ENCODE measurements at places on chromosomes 13 and 19.

DNA sequence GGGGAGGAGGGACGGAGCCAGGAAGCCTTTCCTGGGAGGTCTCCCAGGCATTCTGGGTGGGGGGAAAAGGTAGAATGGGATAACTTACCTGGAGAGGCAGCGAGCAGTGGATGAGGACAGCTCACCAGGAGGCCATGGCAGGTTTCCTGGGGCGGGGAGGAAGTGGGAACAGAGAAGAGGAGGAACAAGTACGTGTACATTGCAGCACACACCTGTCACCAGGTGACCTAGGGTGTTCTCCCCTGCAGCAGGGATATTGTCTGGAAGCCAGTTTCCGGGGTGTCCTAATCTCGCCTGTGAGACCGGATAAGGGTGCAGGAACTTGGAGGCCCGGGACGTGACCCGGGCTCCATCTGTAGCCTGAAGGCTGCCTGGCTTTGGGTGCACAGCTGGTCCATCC, at the start of gene FUT3:
Gene FUT3 (minus strand): TSS at position 148 of the 400 bp plus-strand sequence.
- DNase-seq: no peak

DNA sequence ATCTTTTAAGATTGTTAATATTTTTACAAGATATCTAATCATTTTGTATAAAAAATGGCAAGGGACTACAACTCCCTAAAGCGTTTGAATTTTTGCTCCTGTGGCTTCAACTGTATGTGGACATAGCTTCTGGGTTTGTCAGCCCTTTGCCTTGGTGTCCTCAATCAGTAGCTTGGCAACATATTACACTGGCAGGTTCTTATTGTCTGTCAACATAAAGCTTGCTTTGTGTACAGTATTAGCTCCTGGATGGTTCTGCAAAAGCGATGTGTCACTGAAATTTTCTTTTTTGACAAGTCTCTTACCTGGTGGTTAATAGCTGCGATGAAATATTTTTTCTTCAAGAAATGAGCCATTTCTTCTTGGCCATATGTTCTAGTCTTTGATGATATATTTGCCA, 190.0 kb downstream of the HS6ST3 start:
- DNase-seq: no peak

- DNase-seq: no peak
These were observed 5.4 kb downstream of the ZC3H4 start for GRCh38 chr19:47107953-47108746.

DNA sequence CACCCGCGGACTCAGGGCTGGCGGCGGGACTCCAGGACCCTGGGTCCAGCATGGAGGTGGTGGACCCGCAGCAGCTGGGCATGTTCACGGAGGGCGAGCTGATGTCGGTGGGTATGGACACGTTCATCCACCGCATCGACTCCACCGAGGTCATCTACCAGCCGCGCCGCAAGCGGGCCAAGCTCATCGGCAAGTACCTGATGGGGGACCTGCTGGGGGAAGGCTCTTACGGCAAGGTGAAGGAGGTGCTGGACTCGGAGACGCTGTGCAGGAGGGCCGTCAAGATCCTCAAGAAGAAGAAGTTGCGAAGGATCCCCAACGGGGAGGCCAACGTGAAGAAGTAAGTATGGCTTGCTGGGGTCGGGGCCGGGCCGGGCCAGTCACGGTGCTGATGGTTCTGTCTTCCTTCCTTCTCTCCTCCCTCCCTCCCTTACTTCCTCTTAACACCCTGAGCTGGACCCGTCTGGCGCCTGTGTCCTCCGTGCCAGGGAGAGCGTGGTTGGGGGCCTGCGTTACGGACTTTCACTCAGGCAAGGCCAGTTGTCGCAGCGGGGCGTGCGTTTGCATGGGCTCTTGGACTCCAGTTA, 1.4 kb downstream of the STK11 start:
- DNase-seq: no peak

DNA sequence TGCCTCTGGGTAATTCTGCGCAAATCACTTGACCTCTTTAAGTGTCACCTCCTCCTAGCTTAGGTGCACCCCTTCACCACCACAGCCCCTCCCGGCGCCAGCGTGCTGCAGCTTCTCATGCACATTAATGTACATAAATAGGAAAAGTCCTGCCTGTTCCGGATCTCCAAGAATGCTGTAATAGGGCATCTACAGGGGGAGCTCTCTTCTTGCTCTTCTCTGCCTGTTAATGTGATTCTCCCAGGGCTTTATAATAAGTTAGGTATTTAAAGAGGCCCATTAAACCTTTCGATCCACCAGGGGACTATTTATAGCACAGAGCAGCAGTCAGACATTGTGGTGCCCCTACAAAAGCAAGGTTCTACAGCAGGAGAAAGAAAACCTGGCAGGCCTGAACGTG, 35.3 kb downstream of the SOX1 start:
- no peak for DNase-seq
